ENCODE measurements at places on chromosomes 4 and X.

DNA sequence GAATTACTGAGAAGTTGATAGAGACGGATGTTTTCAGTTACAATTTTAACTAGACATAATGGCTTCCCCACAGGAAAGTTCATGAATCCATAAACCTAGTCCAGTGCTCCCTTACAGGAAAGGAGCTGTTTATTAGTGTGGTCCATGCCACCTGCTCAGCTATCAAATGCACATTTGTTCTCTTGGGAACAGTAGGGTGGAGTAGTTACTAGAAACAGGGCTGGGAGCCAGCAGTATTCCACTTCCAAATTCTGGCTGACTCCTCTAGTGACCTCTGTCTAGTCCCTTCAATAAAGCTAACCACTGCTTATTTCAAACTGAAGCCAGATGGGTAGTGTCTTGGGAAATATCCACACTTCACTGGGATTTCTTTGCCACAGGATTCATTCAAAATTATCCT is 88.4 kb upstream of the TLL1 start:
- DNase-seq: no peak

- no peak for DNase-seq
These were observed 29.6 kb downstream of the TRIML1 start for GRCh38 chr4:188168726-188169373.

DNA sequence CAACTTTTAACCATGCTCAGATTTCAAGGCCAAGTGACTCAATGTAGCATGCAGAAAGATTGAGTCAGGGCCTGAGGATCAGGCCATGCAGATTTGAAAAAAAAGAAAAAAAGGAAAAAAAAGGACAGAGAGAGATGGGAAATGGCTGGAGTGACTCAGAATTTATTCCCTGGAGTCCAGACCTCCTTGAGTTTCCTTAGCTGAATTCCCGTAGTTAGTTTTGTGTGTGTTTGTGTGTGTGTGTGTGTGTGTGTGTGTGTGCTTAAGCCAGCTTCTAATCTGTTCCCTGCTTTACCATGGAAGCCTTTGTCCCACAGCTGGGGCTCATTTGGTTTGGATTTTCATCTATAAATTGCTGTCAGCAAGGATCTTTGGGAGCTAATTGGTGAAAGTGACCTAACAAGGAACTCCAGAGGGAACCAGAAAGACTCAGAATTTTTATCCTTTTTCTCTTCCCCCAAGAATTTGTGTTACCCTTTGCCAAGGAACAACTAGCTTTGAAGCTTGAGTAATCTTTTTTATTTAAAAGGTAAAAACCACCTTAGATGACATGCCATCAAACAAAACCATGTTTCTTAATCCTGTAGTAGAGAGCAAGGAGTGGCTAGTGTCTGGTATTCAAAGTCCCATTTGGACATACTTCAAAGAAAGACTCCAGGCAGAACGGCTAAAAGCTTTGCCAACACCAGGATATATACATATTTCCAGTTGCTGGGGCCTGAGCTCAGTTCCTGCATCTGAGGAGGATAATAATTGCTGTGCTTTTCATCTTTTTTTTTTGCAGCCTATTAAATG is 109.0 kb upstream of the DDIT4L start:
- DNase-seq: no peak

DNA sequence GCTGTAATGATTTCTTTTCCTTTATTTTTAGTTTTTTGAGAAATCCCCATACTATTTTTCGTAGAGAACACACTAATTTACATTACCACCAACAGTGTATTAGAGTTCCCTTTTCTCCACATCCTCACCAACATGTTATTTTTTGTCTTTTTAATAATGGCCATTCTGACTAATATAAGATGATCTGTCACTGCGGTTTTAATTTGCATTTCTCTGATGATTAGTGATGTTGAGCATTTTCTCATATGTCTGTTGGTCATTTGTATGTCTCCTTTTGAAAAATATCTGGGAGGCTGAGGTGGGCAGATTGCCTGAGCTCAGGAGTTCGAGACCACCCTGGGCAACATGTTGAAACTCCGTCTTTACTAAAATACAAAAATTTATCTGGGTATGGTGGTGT is 30.2 kb downstream of the SPINK2 start:
- DNase-seq: no peak

- no peak for DNase-seq
These were observed 58.6 kb upstream of the CHRNA9 start for GRCh38 chr4:40276546-40276945.

GRCh38 chrX:39814391-39814790 is 283.4 kb downstream of the BCOR start:
- no peak for DNase-seq

- DNase-seq: no peak
These were observed 38.5 kb downstream of the LAMTOR3 start for GRCh38 chr4:99855678-99856077.

DNA sequence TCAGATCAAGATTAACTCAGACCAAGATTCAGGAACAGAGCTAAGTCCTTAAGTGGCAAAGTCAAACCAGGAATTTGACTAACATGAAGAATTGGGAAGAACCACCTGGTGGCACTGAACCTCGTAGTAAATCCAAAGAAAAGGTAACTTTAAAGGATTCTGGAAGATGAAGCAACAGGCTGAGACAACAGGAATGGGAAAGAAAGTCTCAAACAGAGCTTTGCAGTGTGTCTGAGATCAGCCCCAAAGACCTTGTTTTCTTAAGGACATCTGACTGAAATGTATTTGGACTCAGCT is 126.1 kb downstream of the ASB9 start:
- DNase-seq: no peak

DNA sequence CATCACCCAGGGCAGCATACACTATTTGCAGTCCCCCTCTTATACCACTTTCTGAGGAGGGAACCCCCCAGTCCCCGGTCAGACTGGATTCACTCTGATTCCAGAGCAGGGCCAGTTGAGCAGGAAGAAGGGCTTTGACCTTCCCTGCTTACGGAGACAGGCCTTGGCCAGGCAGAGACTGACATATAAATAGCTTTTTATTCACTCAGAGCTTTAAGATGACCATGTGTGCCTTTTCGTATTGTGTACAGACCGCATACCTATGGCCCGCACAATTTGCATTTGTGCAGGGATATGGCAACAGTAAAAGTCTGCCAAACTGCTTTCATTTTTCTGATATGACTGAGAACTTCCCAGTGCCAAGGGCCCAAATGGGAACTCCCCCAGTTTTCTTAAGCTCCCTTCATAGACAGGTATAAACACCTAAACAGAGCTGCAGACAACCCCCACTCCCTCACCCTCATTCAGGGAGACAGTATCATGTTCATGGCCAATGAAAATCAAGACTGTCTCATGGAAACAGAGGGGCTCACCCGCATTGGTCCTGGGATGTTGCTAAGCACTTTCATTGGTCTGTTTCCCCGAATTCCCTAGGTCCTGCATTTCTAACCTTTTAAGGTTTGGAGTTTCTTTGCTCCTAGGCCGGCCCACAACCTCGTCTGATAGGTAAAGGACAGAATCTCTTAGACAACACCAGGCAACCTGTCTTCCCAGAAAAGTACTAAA is 86.0 kb downstream of the RTL5 start:
- peak; percentile 82 for DNase-seq

- DNase-seq: no peak
These were observed 3.9 kb upstream of the DTHD1 start for GRCh38 chr4:36277533-36277932.

- DNase-seq: no peak
These were observed 2.3 kb downstream of the MAP3K15 start for GRCh38 chrX:19512961-19513360.

GRCh38 chr4:167897116-167897515 is 195.2 kb upstream of the ANXA10 start:
- peak; percentile 23 for DNase-seq

All from SK-N-DZ (cell line).